ENCODE measurements at places on chromosomes 3 and 15.

- H3K4me1 ChIP-seq = peaks cover 20% of the 10 kb centered on the region
- DNase-seq = peak; percentile 96
- H3K27me3 ChIP-seq = no peaks in the 10 kb centered on the region
- peak within 1 kb of the TSS; percentile 70 for H3K4me3 ChIP-seq
- no peaks in the 10 kb centered on the region for H3K36me3 ChIP-seq
These were observed at the start of gene MRAS for GRCh38 chr3:138347960-138348753. MRAS (plus strand) TSS chr3:138348579; CDS start chr3:138372884, 24,305 bp downstream.

GRCh38 chr3:120907659-120908029, 361 bp upstream of the STXBP5L start:
- H3K36me3 ChIP-seq = no peaks in the 10 kb centered on the region
- no peak for DNase-seq
- no peak overlapping the region for H3K27ac ChIP-seq
- H3K4me1 ChIP-seq = peaks cover 21% of the 10 kb centered on the region

DNA sequence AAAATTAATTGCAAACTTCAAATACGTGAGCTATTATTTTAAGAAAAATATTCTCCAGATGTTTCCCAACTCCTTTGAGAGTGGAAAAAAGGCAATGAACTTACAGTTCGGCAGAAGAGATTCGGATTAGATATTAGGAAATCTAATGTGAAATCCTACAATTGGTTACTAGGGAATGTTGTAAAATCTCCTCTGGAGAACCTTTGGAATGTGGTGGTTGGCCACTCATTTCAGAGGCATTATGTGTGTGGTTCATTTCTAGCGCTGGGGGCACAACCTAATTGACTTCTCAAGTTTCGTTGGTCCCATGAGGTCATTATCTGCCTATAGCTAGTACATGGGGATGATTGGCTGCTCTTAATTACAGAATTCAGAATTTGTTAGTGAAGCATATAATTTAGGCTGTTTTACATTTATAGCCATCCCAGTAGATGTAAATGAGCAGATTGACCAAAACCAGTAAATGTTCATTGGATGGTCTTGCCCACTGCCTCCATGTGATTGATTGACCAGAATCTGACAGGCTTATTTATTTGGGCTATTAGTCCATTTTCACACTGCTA, 34.6 kb upstream of the CMSS1 start:
- no peaks in the 10 kb centered on the region for H3K36me3 ChIP-seq
- DNase-seq = no peak
- H3K27ac ChIP-seq = no peak overlapping the region
- no peaks in the 10 kb centered on the region for H3K4me1 ChIP-seq
- H3K27me3 ChIP-seq = no peaks in the 10 kb centered on the region
- no peak overlapping the region for H3K4me3 ChIP-seq

- peaks cover 6% of the 10 kb centered on the region for H3K36me3 ChIP-seq
- peak; percentile 56 for DNase-seq
- no peaks in the 10 kb centered on the region for H3K27me3 ChIP-seq
- H3K27ac ChIP-seq = peak overlapping the region; percentile 100
These were observed 2.1 kb upstream of the SCAANT1 start for GRCh38 chr3:63914312-63914711.

- no peak overlapping the region for H3K27ac ChIP-seq
- peaks cover 8% of the 10 kb centered on the region for H3K36me3 ChIP-seq
- no peak for DNase-seq
- no peaks in the 10 kb centered on the region for H3K4me1 ChIP-seq
- no peaks in the 10 kb centered on the region for H3K27me3 ChIP-seq
These were observed 21.1 kb upstream of the GP9 start for GRCh38 chr3:129039271-129040038.

GRCh38 chr3:167684388-167684993, 30.7 kb upstream of the WDR49 start:
- H3K36me3 ChIP-seq = peaks cover 49% of the 10 kb centered on the region
- H3K4me1 ChIP-seq = no peaks in the 10 kb centered on the region
- peak; percentile 22 for DNase-seq
- H3K27me3 ChIP-seq = no peaks in the 10 kb centered on the region
- H3K27ac ChIP-seq = no peak overlapping the region

DNA sequence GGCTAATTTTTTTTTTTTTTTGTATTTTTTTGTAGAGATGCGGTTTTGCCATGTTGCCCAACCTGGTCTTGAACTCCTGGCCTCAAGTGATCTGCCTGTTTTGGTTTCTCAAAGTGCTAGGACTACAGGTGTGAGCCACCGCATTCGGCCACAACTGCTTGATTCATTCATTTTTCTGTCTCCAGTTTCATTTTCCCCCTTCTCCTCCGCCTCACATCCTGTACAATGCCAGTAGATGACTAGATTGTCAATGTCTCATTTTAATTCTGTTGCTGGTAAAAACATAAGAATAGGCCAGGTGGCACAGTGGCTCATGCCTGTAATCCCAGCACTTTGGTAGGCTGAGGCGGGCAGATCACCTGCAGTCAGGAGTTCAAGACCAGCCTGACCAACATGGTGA, 12.0 kb upstream of the ZNF592 start:
- no peaks in the 10 kb centered on the region for H3K27me3 ChIP-seq
- DNase-seq = no peak
- H3K4me3 ChIP-seq = no peak overlapping the region
